Neuronal stem cell (in vitro differentiated cells): ENCODE measurements at places on chromosomes 7 and 10.
A peak's percentile ranks its signal among the peaks of the same experiment; 100 is the strongest.

GRCh38 chr7:38368191-38368605 lies 94.8 kb upstream of the TARP start:
- DNase-seq, result peak; percentile 44

GRCh38 chr7:19410106-19410505 lies 264.9 kb upstream of the FERD3L start:
- no peak for DNase-seq

DNA sequence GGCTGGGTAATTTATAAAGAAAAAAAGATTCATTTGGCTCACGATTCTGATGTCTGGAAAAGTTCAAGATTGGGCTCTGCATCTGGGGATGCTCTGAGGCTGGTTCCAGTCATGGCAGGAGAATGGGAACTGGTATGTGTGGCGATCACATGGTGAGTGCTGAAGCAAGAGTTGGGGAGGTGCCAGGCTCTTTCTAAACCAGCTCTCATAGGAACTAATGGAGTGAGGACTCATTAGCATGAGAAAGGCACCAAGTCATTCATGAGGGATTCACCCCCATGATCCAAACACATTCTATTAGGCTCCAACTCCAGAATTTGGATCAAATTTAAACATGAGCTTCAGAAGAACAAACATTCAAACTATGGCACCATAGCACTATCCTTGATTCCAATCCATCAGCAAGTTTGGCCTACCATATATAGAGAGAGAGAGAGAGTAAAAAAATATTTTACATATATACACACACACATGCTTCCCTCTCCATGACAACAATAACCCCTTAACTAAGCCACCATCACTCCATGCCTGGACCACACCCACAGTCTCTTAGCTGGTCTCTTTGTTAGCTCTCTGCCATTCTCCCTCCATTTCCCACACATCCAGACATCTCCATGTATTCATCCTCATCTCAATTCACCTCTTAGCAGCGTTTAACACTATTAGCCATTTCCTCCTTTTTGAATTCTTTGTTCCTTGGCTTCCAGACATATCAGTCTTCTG lies 57.9 kb downstream of the NPY start:
- DNase-seq, result no peak

GRCh38 chr7:82163586-82163985 lies 280.0 kb downstream of the CACNA2D1 start:
- DNase-seq, result no peak

- DNase-seq, result no peak
These were observed 28.8 kb upstream of the PRTFDC1 start for GRCh38 chr10:24981161-24981710.

DNA sequence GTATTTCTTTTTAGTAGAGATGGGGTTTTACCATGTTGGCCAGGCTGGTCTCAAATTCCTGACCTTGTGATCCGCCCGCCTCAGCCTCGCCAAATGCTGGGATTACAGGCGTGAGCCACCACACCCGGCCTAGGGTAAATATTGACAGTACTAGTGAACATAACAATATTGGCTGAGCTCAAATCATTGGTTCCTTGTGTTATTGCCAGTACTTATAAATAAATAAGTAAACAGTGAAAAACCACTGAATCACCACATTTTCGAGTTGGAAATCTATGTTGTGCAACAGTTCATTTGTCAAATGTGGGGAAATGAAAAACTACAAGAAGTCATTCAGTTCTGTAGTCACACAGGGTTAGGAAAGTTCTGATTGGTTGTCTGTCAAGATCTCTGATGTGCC lies 15.8 kb downstream of the RPP30 start:
- no peak for DNase-seq

DNA sequence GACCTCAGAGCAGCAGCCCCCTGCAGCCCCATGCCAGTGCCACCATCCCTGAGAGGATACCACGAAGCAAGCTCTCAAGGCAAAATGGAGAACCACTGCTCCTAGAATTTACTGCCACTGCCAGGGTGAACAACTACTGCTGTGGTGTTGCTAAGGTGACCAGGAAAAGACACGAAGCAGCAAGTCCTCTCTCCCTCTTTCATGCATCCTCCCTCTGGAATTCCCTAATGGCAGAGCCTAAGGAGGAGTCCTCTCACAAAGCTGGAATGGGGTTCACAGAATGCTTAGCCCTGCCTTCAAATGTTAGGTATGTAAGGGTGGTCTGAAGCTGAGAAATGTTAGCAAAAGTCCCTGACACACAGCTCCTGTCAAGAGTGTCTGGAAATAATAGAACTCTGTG lies 35.8 kb upstream of the NPSR1 start:
- no peak for DNase-seq

- no peak for DNase-seq
These were observed 2.5 kb downstream of the KIAA1549 start for GRCh38 chr7:138978541-138979184.

DNA sequence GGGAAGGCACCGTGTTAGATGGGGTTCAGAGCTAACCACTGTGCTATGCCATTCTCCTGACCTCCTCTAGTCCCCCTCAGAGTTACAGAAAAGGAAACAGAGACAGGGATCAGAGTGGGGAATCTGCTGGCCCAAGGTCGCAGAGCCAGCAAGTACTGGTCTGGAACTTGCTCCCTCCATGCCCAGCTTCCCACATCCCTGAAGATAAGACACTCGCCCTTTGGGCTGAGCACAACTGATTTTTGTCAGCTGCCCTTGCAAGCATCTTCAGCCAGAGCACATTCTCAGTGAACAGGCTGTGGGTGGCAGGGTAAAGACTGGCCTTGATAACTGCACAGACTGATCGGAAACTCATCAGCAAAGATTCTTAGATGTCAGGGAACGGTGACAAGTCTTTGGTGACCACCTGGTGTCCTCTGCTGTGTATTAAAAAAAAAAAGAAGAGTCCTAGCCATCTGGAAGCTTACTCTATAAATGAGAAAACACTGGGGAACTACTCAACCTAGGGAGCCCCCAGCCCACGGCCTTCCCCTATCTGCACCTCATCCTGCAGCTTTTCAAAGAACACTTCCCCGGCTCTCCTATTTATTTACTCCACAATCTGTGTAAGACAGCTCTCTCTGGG lies 1.3 kb upstream of the SORBS1 start:
- DNase-seq, result no peak

GRCh38 chr10:109875828-109876821 lies 47.2 kb downstream of the XPNPEP1 start:
- DNase-seq, result no peak

GRCh38 chr10:43904844-43905243 lies 256.2 kb upstream of the ZNF32 start:
- DNase-seq, result no peak

DNA sequence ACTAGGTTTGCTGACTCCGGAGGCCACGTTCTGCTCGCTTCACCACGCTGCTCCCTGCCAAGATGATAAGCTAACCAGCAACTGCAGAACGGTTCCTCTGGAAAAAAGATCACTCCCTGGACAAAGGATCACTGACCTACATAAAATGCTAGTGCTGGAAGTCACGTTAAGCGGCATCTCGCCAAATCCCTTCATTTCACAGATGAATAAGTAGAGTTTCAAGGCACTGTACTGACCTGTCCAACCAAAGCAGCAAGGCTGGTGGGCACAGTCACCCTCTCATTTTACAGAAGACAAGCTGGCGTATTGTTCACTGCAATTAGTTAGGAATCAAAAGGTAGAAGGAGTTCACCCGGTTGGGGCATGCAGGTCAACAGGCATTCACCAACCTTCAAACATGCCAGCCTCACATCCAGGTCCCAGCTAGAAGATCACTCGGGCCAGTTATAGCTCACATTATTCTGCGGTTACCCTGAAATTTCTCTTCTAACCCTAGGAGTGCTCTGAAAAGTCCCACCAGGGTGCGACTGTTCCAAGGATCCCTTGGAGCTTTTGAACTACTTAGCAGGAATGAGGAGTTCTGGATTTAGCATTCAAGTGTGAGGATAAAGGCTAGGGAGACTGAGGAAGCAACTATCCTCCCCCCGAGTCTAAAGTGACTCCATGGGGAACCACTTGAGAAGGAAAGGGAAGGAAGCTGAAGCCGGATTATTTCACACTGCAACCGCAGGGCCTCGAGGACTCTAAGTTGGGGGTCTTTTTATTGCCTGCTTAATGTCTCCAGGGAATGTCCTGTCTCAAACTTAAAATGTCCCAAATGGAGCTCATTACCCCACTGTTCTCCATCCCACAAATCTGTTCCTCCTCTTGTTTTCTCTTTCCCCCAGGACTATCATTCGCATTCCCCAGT lies 32.8 kb downstream of the HIPK2 start:
- DNase-seq, result no peak

- DNase-seq, result no peak
These were observed 333 bp downstream of the SMNDC1 start for GRCh38 chr10:110304394-110304779.

- DNase-seq, result no peak
These were observed 66.5 kb downstream of the VPS50 start for GRCh38 chr7:93298671-93299070.

DNA sequence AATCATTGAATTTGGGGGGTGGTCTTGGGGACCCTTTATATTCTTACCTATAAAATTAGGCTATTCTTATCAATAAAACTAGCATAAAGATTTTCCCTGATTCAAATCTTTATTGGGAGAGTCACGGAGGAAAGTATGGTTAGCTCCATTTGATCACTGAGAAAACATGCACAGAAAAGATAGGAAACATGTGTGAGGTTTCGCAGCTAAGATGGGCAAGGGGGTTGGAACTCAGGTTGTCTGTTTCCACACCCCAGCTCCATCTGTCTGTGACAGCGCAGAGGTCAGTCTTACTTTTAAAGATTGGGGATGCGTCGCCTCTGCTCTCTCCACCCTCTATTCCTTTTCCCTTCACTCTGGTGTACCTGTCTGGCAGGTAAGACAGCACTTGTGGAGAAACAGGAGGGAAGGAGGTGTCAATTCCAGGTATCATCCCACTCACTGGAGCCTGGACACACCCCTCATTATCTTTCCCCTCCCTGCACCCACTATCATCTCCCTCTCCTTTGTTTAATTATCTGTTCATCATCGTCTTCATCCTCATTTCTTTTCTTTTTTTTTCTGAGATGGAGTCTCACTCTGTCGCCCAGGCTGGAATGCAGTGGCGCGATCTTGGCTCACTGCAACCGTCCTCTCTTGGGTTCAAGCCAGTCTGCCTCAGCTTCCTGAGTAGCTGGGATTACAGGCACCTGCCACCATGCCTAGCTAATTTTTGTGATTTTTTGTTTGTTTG lies 2.4 kb upstream of the DENND10 start:
- no peak for DNase-seq

DNA sequence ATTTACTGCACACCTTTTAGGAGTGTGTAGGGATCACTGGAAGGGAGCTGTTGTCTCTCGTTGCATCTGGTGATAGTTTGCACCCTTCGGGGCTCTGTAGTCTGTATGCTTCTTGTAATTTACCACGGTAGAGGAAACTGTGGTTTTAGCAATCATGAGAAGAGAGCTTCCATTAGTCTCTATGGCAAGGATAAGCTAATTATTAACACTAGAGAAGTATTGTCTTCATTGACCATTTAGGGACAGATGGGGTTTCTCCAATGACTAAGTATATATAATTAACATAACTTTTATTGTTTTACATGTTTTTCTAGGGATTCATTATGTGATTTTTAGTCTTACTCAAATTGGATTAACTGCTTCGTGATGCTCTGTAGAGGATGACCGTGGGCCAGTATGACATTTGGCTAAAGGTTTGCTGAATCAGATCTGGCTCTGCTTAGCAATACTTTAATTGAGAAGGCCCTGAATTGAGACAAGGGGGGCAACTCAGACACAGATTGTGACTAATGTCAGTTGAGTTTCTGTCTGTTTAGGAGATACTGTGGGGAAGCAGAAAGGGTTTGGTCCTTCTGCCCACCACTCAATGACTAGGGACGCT lies 8.7 kb downstream of the SLC18A2 start:
- DNase-seq, result no peak

DNA sequence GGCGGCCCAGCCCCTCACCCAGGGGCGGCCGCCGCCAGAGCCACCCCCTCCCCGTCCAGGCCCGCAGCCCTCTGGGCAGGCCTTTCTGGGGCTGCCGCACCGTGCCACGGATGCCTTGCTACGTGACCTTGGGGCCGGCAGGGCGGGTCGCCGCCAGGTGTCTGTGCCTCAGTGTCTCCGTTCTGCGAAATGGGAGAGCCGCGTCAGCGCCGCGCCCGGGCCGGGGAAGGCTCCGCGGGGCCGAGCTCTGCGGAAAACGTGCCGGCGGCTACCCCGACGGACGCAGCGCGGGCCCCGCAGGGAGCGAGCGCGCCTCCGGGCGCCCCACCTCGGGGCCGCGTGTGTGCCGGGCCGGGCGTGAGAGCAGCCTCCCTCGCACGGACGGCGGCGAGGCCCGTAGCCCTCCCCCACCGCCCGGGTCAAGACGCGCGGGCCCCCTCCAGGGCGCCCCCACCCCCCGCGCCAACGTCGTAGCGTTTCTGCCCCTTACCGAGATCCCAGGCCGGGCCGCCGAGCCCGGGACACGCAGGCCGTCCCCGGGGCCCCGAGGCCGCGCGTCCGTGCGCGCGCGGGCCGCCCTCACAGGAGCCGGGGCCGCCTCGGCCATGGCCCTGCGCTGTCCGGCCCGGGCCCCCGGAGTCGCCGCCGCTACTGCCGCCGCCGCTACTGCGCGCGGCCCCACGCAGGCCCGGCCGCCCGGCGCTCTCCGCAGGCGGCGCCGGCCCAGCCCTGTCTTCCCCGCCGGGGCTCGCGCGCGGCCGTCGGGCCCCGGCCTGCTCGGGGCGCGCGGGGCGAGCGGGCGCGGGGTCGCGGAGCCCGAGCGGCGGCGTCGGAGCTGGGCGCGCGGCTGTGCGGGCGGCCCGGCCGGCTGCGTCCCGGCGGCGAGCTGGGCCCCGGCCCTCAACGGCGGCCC lies 1.1 kb downstream of the ZNF777 start:
- peak; percentile 8 for DNase-seq

- peak; percentile 82 for DNase-seq
These were observed 7.3 kb downstream of the MAFK start for GRCh38 chr7:1537535-1538412.

DNA sequence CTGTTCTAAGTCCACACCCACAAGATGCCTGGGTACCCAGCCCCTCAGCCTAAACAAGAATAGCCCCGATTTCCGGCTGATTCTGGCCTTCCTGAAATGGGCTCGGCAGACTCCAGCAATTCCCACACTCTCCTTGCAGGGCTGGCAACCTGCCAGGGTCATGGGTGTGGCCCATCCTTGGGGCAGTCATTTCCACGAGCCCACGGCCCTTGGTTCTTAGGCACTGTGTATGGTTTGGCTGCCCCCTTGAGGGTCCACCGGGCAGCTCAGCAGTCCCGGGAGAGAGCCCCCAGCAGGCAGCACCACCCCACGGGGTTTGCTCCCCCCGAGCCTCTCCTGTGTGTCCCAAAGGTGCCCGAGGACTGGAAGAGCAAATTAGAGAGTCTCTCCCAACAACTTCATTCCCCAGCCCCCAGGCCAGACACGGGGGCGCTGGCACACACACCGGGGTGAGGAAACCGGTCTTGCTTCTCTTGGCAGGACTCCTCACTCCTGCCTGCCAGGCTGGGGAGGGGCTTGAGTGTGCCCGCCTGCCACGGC lies 142.2 kb downstream of the EMX2 start:
- DNase-seq, result no peak

DNA sequence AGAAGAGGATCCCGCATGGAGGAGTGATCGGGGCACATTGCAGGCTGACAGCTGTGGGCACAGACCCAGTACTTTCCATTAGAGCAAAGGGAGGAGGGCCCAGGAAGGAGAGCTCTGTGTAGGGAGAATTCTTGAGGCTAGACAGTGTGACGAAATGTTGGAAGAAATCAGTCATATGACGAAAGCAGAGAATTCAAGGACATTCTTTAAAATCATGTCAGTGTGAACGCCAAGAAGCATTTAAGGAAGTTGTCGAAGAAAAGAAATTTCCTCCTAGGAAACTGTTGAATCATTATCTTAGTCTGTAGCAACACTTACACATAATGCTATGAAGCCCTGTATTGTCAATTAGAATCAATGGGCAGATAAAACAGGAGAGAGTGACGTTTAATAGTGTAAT lies 191.3 kb upstream of the ADARB2 start:
- no peak for DNase-seq
